ENCODE measurements at places on chromosomes 11 and 22. TPM values are rescaled to one million over a fixed set of nuclear protein-coding genes. Genes with fewer than 3 reads are reported as not detected.

The HORMAD2 gene
- total RNA-seq, result 0.43 TPM

The EHF gene
- 44.8 TPM for total RNA-seq

The PGA5 gene
- total RNA-seq, result 2.9 TPM

The MUC5AC gene
- total RNA-seq, result 1.4 TPM

DNA sequence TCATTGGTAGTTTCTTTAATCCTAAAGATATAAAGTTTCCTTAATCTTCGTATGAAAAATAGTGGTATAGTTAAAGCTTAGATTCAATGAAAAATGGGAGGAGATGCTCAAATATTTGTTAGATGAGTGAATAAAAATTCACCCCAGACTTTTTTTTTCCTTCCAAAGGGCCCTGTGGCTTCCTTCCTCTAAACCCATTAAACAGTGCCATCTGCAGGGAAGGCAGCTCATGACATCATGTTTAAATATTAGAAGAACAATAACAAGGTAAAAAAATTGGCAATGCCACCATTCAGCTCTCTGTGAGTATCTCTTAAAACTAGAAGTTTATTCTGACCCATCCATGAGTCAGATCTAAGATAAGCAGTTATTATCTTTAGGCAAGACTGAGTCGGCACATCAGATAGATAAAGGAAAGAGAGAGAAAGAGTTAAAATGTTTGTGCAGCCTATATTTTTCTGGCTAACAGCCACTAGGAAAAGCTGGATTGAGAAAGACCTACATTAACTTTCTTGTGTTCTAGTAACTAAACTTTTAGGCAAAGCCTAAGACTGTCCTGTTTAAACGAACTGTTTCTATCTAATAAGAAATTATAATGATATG is 19.1 kb upstream of the OOSP1 start:
- no peak overlapping the region for H3K27ac ChIP-seq
- no peak for DNase-seq
- H3K27me3 ChIP-seq, result no peaks in the 10 kb centered on the region

DNA sequence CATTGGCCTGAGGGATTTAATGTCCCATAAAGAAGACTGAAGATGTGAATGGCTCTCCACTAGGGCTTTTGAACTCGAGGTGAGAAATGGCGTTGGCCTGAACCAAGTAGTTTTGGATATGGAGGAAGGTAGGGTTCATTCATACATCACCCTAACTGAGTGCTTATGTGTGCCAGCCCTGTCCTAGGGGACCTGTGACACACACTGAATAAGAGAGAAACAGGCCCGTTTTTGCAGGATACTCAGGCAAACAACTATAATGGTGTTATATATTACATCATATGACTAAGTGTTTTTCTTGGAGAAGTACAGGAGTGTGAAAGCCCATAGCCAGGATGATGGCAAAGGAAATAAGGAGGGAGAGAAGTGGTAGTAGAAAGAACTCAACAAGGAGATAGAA is 368.1 kb downstream of the TMEM135 start:
- no peak for DNase-seq
- H3K4me1 ChIP-seq, result no peaks in the 10 kb centered on the region
- H3K36me3 ChIP-seq, result no peaks in the 10 kb centered on the region
- no peak overlapping the region for H3K4me3 ChIP-seq
- no peak overlapping the region for H3K27ac ChIP-seq

DNA sequence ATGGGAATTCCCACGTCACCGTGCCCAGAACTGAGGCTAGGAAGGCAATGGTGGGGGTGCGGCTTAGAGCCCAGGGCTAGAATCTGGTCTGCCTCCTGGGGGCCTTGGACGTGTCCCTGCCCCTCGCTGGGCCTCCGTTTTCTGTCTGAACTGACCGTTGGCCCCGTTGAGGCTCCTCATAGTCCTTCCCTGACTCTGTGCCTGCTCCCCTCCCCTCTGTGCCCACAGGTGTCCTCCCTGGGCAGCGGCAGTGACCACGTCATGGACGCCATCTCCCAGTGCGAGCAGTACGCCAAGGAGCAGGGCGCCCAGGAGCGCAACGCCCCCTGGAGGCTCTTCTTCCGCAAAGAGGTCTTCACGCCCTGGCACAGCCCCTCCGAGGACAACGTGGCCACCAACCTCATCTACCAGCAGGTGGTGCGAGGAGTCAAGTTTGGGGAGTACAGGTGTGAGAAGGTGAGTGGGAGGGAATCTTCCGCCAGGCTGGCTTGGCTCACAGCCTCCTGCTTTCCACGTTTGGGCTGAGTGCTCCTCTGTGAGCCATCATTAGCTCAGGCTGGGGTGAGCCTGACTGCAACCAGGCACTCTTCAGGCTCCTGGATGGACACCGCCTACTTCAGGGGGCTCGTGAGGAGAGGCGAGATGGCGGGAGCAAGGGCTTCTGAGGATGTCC is 63.9 kb downstream of the MYO7A start:
- peaks cover 3% of the 10 kb centered on the region for H3K4me1 ChIP-seq
- H3K27ac ChIP-seq, result no peak overlapping the region
- no peaks in the 10 kb centered on the region for H3K36me3 ChIP-seq
- peaks cover 4% of the 10 kb centered on the region for H3K27me3 ChIP-seq
- H3K4me3 ChIP-seq, result peak overlapping the region; percentile 84

GRCh38 chr11:35887737-35888136 is 56.1 kb upstream of the LDLRAD3 start:
- H3K4me1 ChIP-seq, result no peaks in the 10 kb centered on the region
- no peak overlapping the region for H3K4me3 ChIP-seq
- no peak overlapping the region for H3K27ac ChIP-seq
- peaks cover 3% of the 10 kb centered on the region for H3K27me3 ChIP-seq
